CD4-positive, alpha-beta T cell treated with Interleukin-15 for 4 hours (primary cell): ENCODE measurements at places on chromosomes 12 and 14.

DNA sequence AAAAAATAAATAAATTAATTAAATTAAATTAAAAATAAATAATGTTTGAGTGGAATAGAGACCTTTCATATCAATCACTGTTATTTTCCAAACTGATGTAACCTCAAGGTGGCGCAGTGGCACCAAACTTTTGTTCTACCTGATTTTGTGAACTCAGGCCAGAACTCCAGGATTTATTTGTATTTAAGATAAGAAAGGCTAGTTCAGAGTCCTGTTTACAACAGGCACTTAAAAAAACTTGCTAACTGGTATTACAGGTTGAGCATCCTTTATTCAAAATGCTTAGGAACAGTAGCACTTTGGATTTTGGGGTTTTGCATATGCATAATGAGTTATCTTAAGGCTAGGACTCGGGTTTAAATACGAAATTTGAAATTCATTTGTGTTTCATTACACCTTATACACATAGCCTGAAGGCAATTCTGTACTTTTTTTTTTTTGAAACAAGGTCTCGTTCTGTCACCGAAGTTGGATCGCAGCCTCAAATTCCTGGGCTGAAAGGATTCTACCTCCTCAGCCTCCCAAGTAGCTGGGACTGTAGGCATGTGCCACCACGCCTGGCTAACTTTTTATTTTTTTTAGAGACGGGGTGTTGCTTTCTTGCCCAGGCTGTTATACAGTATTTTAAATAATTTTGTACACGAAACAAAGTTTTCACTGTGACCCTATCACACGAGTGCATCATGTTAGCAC lies 32.4 kb downstream of the YY1 start:
- DNase-seq = peak; percentile 20

GRCh38 chr12:45660330-45660729 lies 69.2 kb upstream of the ARID2 start:
- DNase-seq = no peak

DNA sequence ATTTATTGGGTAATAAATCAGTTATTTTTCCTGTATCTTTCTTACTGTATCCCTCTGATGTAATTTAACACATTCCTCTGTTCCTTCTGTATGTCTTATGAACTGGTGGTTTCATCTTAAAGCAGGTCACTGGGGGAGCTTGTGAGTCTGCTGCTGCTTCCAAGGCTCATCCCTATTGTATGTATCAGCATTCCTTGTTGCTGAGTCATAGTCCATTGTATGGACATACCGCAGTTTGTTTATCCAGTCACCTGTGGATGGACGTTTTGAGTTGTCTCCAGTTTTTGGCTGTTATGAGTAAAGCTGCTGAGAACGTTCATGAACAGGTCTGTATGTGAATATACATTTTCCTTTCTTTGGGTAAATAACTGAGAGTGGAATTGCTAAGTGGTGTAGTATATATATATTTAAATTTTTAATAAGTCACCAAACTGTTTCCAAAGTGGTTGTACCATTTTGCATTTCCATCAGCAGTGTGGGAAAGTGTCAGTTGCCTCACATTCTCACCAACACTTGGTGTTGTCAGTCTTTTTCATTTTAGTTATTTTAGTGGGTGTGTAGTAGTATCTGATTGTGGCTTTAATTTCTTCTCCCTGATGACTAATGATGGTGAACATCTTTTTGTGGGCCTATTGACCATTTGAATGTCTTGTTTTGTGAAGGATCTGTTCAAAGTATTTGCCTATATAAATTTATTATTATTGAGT lies 82.7 kb downstream of the BEGAIN start:
- no peak for DNase-seq

DNA sequence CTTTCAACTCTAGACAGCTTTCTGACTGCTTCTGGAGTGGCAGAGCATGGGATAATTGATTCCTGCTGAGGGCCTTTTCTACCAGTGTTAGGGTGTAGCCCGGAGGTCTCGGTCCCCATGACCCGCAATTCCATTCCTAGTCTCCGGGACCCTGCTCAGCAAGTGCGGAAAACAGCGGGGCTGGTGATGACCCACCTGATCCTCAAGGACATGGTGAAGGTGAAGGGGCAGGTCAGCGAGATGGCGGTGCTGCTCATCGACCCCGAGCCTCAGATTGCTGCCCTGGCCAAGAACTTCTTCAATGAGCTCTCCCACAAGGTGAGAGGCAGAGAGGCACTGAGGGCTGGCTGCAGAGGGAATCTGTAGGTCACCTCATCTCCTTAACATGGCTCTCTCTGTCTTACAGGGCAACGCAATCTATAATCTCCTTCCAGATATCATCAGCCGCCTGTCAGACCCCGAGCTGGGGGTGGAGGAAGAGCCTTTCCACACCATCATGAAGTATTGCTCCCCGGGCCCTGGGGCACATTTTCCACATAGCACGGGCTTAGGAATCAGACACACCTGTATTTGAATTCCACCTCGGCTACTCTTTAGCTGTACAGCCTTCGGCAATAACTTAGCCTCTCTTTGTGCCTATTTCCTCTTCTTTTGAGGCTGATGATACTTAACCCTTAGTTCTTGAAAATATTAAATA lies 5.6 kb upstream of the GAPDH start:
- no peak for DNase-seq

DNA sequence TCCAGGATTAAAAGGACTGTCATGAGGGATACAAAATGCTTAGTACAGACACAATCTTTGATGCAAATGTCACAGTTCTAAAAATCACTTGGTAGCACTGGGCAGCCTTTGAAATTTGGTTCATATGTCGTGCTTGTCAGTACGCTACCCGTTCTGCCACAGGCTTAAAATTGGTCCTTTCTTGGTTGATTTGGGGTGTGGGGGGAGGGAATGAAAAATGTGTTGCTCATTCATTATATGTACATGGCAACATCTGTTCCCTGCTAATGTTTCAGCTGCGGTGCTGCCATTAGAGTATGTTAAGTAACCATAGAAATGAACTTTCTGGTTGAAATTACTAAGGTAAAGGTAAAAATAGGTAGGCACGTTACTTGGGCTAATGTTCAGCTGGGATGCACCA lies 155.4 kb upstream of the ARHGAP5 start:
- DNase-seq = no peak

DNA sequence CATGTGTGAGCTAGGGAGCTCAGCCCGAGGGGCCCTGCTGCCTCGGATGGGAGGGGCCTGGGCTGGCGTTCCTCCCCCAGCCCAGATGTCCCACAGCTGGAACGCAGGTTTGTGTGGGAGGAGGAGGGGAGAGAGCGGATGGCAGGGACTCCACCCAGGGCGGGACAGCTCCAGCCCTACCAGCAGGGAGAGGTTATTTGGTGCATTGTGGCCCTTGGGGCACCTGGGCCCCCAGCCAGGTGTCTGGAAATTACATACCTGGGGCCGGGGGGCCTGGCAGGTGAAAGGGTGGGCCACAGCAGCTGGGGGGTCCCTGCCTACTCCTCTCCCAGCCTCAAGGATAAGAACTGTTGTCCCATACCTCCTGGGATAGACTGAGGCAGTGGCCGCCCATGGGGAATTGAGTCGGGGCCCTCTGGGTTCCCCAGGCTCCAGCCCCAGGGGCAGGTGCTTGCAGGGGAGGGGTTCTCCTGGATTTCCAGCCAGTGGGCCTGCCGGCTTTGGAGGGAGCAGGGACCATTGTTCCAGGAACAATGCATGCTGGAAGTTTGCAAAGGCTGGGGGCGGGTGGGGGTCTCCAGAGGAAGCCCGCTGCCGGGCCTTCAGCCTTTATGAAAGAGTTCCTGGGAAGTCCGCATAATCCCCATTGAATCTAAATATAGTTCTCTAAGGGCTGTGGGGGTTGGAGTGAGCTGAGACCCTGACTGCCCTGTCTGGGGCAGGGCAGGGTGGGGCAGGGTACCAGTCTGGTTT lies 1.2 kb downstream of the KIF26A start:
- DNase-seq = no peak

- DNase-seq = peak; percentile 9
Measured at GRCh38 chr12:21697904-21698630, 40.4 kb upstream of the LDHB start.

- DNase-seq = no peak
Measured at GRCh38 chr14:20179880-20180279, 10.8 kb upstream of the OR11G2 start.

DNA sequence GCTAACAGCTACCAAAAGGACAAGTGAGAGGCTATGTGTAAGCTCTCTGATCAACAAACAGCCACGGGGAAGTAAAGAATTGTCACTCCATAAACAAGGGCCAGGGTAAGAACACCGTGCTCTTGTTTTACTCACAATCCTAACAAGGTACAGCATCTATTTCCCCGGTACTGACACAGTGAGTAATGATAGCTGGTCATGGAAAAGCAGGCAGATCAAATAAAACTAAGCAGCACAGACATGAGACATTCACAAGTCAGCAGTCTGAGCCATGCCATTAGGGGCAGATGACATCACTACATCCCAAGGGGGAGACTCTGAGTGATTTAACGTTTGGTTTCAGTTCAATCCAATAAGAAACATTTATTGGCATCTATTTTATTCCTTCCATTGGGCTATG lies 54.4 kb downstream of the ARL6IP4 start:
- no peak for DNase-seq

GRCh38 chr12:106049105-106049504 lies 89.6 kb downstream of the NUAK1 start:
- no peak for DNase-seq

- DNase-seq = no peak
Measured at GRCh38 chr14:104115131-104115600, 23.2 kb upstream of the KIF26A start.

DNA sequence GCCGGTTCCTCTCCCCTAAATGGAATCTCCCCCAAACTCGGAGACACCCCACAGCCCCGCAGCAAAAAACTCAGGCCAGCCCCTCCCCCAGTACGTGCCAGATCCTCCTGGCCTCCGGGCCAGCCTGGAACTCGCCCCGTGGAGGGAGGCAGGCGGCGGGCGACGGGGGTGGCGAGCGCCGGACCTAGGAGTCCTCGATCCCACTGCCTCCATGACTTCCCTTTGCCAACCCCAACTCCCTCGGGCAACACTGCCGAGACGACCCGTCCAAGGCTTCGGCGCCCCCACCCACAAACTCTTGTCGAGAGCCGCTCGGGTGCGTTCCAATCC lies 400 bp downstream of the ADCY6 start:
- no peak for DNase-seq

DNA sequence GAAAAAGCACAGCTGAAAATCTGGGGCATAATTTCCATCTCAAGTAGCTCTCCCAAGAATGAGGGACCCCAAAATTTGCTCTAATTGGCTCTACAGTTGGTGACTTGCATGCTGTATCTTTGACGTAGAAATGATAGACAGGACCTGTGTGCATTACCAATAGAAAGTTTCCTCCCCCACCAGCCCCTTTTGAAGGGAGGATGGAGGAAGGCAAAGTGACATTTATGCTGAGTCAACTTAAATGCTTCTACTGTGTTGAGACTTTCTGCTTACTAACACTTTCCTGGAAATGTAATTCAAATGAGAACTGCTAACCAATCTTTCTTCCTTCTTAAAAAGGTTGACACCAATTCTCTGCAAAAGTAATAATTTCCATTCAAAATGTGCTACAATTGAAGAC lies 31.9 kb downstream of the TSPAN8 start:
- no peak for DNase-seq

DNA sequence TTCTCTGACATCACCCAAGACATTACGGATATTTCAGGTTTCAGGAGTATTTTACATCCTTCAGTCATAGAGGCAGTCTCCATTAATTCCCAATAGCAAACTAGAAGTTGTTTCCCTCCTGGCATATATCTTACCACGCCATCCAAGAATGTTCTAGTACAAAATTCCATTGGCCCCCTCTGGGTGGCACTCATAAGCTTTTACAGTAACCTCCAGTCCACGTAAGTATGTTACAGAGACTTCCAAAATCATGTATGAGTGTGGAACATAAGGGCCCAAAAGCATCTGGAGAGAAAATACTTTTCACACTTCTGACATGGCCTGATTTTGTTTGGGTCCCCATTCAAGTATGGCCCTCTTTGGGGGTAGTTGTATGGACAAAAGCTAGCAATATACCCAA lies 58.1 kb upstream of the DHRS4 start:
- no peak for DNase-seq

DNA sequence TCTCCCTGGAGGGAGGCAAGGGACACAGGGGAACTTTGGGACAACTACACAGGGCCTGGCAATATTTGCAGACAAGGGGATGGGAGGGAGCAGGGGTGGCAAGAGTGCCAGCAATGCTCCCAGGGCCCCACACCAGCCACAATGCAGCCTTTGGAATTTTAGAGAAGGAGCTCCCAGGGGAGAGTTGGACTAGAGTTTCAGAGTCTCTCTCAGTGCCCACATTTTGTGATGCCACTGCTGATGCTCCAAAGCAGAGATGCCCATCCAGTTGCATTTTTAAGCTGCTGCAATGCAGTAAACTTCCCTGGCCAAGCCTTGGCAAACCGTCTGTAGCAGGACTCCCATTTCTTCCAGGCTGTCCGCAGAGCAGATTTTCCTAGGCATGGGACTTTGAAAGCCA lies 98.9 kb downstream of the ZFP36L1 start:
- DNase-seq = no peak

GRCh38 chr12:88638388-88638787 lies 58.1 kb upstream of the KITLG start:
- no peak for DNase-seq

GRCh38 chr12:22333186-22333712 lies 1.3 kb downstream of the ST8SIA1 start:
- DNase-seq = no peak

DNA sequence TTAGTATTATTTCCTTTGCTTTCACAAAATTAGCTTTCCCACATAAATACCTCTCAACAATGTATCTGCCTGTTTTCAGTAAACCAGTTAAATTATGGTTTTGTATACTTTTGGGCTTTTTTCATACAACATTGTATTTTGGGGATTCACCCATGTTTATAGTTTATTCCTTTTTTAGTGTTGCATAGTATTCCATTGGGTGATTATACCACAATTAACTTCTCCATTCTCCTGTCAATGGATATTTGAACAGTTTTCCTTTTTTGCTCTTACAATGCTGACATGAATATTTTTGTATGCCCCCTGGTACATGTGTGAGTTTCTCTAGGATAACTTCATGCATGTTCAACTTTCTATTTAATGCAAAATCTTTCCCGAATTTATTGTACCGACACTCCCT lies 12.6 kb upstream of the NDUFA12 start:
- no peak for DNase-seq

- no peak for DNase-seq
Measured at GRCh38 chr12:46391630-46392029, 19.1 kb upstream of the SLC38A2 start.

- DNase-seq = peak; percentile 66
Measured at GRCh38 chr14:65164068-65164824, 61.9 kb upstream of the MAX start.

- DNase-seq = no peak
Measured at GRCh38 chr14:95389471-95390011, 69.8 kb upstream of the CLMN start.
